ENCODE measurements at places on chromosomes 2 and 18.

- DNase-seq = peak; percentile 30
Measured at GRCh38 chr18:2906704-2907549, 60.1 kb downstream of the EMILIN2 start.

- DNase-seq = no peak
Measured at GRCh38 chr2:8573234-8573941, 108.5 kb upstream of the ID2 start.

DNA sequence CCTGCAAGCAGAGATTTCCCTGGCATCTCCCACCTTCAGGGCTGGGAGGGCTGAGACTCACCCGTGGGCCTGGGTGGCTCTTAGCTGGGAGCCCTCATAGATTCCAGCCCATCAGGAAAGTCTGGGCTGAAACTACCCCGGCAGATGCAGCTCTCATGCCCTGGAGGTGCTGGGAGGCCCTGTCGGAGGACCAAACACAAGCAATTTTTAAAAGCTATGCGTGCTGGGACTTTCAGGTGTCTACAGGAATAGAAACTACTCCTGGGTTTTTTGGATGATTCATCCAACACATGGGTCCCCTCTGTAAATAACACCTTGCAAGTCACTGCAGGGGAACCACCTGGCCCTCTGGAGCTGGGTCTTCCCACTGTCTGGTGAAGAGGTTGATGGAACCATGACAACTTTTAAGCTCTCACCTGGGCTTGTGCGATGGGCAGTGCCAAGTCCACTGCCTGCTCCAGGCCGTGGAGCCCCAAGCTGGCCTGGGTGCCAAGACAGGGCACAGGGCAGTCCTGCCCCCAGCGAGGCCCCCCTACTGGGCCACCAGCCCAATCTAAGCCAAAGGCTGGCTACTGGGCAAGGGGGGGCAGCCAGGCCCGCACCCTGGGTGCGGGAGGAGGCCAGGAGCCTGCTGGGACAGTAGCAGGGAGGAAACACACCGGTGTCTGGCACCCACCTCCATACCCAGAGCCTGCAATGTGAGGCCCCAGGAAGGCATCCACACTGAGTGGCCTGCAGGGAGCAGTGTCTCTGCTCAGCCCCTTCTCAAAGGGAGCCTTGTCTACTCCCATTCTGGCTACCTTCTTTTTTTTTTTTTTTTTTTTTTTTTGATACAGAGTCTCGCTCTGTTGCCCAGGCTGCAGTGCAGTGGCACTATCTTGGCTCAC lies 1.1 kb upstream of the GPR55 start:
- no peak for DNase-seq

DNA sequence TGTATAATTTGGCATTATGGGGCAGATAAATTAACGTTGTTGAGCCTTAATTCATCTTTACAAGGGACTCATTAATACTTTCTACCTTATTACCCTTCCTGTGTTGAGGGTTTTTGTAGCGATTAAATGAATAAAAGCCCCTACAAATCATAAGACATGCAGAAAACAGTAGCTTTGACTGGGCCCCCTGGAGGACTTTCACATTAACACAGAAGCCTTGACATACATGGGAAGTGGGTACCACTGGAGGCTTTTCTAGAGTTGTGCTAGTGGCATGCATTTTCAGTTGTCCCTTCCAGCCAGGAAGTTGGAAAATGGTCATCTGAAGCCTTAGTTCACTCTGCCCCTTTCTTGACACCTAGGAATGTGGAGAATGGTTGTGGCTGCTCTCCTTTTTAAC lies 30.2 kb downstream of the MTA3 start:
- no peak for DNase-seq

DNA sequence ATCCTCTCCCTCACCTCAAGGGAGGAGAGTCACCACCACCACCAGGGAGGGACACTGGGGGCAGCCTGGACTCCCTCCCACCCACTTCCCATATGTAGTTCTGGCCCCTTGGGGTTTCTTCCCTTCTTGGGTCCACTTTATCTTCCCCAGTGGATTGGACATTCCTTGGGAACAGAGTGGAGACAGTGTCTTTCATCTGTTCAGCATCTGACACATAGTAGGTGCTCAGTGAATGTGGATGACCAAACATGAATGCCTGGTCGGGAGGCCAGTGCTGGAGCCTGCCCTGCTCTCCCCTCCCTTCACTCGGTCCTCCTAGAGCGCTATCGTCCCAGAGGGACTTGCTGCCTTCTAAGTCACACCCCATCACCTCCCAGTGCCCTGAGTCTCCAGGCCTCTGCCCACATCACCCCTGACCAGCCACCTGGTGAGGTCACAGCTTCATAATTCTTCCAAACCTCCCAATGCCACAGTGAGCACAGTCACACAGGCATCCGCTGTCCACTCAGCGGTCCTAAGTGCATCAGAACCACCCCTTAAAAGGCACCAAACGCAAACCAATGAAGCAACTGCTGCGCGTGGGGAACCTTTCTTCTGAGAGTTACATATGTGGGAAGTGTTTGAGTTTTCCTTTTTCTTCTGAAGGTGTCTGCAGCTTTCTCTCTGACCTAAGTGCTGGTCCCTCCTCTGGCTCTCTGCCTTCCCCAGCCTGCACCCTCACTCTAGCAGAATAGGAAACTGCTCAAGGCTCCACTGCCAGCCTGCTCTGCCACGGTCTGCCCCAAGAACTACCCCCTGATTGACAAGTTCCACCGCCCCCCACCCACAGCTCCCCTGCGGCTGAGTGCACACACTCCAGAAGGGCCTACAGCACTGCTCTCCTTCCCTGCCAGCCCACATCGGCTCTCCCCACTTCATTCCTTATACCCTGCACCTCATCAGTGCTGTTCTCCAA lies 7.2 kb upstream of the SFXN5 start:
- DNase-seq = no peak

DNA sequence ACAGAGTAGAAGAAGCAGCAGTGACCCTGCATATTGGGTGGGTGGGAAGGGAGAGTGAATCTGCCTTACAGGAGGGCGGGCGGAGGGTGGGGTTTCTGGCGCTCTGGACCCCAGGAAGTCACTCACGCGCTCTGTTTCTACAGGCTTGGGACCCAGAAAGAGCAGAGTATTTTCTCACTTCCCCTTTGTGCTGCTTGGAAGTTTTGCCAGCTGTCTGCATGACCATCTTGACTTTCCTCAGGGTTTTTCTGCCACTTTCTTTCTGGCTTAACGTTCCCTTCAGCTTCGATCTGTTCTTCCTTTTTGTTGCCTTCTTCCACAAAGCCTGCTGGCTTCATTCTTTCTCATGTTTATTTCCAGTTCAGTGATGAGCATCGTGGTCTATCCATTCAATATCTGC lies 383.1 kb downstream of the GALR1 start:
- DNase-seq = no peak

- DNase-seq = no peak
Measured at GRCh38 chr18:79866889-79867574, 69.3 kb downstream of the KCNG2 start.

- DNase-seq = no peak
Measured at GRCh38 chr18:47191961-47192360, 15.8 kb upstream of the IER3IP1 start.

GRCh38 chr2:232162187-232162586 lies 200.7 kb downstream of the DIS3L2 start:
- DNase-seq = no peak

DNA sequence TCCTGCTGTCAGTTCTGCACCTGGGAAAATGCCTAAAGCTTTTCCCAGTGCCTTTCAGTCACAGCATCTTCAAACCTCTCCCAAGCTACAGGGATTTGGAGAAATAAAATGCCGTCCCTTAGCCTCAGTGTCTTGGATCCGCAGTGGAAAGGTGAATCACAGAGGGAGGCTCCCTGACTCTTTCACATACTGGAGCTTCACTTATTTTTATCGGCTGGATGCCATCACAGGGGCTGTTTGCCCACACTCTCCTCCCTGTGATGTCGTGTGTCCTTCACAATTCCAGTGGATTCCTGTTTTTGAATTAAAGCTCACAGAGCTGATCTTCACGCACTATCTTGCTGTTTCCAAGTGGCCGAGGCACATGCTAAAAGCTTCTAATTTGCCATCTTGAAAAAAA lies 1303.1 kb upstream of the DDX18 start:
- no peak for DNase-seq

GRCh38 chr2:105117565-105117964 lies 79.7 kb downstream of the MRPS9 start:
- no peak for DNase-seq

DNA sequence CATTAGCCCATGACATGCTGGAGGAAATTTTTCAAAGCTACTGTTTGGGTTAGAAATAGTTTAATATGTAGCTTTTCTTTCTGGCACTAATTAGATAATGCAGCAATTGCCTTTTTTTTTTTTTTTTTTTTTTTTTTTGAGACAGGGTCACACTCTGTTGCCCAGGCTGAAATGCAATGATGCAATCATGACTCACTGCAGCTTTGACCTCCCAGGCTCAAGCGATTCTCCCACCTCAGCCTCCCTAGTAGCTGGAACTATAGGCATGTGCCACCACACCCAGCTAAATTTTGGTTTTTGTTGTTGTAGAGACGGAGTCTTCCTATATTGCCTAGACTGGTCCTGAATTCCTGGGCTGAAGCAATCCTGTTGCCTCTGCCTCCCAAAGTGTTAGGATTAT lies 136.2 kb downstream of the SP100 start:
- no peak for DNase-seq

DNA sequence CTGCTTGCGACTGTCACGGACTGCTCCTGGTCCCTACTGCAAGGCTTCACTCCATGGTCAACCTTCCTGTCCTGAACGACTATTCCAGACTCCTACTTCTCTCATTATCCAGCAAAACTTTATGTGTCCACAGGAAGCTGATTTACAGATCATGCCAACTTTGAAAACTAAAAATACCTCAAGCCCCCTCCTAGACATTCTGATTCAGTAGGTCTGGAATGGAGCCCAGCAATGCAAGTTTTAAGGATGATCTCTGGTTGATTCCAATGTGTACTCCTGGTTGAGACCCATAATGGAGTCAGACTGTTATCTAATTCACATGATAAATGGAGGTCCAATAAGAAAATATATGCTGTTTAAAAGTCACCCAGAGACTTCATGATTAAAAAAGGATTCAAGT lies 13.1 kb upstream of the LRATD1 start:
- DNase-seq = no peak

DNA sequence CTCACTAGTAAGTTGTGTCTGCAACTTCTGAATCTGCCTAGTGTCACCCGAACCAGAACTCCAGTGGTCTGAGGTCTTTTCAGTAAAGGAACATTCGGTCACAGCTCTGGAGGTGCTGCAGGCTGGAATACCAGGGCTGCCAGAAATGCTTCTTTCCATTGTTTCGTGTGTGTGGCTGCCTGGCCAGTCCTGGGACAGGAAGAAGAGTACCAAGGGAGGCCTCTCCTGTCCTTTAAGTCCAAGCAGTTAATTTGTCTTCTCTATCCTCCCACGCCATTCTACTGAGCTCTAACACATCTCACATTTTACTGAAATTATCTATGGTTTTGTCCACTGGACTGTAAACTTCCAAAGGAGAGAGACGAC lies 196.0 kb downstream of the LNPK start:
- DNase-seq = no peak

GRCh38 chr18:50071397-50071796 lies 123.5 kb downstream of the MYO5B start:
- no peak for DNase-seq

GRCh38 chr2:223732346-223732745 lies 105.0 kb downstream of the AP1S3 start:
- no peak for DNase-seq

DNA sequence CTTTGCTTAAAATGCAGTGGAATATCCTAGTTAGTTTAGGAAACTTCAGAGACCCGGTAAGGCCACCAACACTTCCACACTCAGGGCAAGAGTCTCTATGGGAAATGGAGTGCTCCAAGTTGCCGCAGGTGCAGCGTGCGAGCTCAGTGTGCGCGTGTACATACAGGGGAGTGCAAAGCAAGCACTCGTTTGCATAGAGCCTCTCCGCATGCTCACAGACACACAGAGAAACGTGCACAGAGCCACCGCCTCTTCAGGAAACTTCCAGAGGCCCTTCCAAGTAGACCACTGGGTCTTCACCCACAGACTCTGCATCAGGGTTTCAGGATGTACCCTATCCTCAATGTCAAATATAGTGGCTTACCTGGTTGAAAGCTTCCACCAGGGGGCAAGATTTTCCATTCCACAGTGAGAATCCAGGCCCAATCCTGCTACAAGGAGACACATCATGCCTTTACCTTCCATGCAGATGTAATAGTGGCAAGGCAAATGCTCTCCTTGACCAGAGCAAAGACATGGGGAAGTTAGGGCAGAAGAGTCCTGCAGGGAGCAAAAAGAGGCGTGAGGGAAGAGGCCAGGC lies 513.0 kb upstream of the MYT1L start:
- DNase-seq = no peak

DNA sequence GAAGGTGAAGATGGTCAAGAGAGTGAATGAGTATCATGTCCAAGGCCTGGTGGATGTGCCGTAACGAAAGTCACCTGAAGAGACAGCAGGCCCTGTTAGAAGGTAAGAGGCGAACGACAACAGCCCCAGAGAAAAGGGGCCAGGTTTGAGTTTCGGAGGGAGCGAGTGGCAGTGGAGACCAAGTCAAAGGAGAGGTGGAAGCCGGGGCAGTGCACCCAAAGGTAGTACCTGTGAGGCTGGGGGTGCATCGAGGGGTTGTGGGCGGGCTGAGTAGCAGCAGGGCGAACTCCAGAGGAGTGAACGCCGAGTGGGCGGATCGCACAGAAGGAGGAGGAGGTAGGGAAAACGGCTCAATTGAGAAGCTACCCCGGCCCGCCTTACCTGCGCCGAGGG lies 358 bp downstream of the USP37 start:
- peak; percentile 76 for DNase-seq

DNA sequence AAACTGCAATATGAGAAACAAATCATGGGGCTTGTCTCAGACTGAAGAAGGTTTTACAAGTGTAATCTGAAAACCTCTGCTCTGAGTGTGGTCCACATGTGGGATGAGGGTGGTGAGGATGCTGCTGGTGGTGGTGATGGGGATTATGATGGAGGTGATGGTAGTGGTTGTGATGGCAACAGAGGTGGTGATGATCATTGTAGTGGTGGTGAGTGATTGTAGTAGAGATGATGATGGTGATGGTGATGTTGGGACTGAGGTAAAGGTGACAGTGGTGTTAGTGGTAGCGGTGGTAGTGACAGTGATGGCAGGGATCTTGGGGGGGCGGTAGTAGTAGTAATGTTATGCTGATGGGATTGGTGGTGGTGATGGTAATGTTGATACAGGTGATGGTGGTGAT lies 217.8 kb downstream of the ANAPC1 start:
- DNase-seq = no peak

DNA sequence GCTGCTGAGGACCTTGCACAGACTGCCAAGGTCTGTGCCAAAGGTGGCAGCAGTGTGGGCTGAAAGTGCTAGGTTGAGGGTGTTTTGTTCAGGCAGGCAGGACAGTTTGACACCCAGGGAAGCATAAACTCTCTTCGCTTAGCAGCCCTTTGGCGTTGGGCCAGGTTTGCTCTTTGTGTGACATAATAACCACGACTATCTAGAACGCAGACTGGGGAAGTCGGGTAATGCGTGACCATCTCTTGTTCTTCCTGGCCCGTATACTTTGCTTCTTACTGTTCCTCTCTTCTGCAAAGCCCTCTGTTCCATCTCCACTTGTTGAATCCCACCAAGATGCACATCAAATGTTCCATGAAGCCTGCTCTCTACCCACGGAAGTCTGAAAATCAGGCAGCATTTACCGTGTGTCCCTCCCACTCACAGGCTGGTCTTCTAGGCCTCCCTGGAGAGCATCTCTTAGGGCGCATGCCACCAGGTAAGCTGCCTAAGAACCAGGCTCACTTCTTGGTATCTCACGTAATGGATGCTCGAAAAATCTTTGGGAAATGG lies 96.7 kb upstream of the LMAN1 start:
- no peak for DNase-seq
